ENCODE measurements at places on chromosomes 1 and 21. TPM values are rescaled to one million over a fixed set of nuclear protein-coding genes. Genes with fewer than 3 reads are reported as not detected.

Gene NPPA
- total RNA-seq, result not detected

Gene S100A9
- 334 TPM for total RNA-seq

Gene TLCD4
- total RNA-seq, result 0.60 TPM

- DNase-seq, result no peak
Measured at GRCh38 chr21:45988366-45989347, 7.1 kb downstream of the COL6A1 start.

DNA sequence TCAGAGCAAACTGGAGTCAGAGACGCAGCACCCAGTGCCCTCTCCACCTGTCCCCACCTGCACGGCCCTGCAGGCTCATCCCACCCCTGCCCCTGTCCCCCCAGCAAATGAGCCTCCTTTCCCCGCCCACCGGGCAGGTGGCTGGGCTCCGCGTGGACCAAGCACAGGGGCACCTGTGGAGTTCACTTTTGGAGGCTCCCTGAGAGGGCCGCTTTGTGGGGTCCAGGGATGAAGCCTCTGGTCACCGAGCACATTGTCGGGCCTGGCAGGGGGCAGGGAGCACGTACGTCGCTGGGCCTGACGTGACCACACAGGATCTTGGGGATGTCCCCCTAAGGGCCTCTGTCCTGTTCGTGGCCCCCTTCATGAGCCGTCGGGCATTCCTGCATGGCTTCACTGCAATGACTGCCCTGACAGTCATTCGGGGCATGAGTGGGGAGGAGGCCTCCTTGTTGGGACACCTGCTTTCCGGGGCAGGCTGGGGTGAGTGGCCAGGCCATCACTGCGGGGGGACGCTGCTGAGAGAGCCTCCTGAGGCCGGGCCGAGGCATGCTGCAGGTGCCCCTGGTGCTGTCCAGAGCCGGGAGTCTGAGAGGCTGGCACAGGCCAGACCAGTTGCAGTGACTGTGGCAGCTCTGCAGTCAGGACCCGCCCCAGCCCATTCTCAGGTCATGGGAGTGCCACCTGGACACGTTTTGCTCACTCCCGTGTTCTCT is 19.7 kb downstream of the SLX9 start:
- DNase-seq, result no peak

DNA sequence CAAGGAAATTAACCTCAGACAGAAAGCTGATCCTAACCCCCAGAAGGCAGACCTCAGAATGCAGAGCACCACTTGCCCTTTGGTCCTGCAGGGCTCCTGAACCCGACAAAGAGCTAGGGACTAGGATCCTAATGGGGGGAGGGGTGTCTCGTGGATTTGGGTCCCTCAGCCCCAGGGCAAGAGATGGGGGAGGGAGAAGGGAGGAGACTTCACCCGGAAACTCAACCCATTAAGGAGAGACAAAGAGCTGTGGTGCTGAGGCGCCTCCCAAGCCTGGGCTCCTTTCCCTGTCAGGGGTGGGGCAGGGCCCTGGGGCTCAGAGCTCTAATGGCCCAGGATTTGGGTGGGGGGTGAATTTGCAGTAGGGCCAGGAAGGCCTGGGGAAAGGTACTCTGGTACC is 2.9 kb downstream of the NECTIN4 start:
- DNase-seq, result no peak

DNA sequence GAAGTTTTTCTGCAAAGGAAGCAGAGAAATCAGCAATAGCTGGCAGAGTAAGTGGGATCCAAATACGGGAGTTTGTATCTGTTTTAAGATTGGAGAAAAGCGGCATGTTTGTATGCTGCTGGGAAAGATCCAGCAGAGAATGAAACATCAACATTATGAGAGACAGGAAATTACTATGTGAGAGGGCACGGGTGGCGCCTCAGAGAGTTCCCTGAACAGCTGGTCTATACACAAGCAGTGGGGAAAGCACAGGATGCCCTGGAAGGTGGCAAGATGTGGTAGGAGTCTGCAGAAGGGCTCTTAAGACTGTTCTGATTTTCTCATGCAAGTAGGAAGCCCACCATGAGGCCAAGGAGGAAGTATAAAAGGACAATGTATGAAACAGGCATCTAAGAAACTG is 130.4 kb downstream of the RERE start:
- DNase-seq, result no peak

DNA sequence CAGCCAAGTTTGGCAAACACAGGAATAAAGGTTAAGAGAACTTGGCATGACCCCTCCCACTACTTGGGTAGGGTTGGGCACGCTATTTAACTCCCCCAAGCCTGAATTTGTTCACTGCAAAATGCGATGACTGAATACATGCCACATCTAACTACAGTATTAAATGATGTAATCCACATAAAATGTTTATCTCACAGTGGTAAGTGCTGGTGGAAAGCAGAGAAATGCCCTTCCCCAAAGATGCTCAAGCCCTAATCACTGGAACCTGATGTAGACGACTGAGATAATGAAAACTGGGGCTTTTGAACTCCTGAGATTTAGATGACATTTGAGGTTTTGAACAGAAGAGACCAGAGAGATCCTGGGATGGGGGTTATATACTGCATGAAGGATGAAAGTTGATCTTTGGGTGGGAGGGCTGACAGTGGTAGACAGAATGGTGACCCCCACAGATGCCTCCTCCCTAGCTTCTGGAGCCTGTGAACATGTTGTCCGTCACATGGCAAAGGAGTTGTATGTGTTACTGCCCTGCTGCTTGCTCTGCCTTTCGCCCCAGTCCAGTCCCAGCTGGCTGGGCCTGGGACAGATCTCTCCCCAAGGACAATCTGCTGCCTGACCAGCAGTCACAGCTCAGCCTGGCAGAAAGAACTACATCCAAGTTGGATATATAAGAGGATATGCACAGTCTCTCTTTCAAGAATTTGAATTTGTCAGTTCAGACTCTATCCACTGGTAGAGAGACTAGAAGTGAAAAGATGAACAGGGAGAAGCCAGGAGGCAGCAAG is 120.9 kb downstream of the DAB1 start:
- DNase-seq, result no peak

DNA sequence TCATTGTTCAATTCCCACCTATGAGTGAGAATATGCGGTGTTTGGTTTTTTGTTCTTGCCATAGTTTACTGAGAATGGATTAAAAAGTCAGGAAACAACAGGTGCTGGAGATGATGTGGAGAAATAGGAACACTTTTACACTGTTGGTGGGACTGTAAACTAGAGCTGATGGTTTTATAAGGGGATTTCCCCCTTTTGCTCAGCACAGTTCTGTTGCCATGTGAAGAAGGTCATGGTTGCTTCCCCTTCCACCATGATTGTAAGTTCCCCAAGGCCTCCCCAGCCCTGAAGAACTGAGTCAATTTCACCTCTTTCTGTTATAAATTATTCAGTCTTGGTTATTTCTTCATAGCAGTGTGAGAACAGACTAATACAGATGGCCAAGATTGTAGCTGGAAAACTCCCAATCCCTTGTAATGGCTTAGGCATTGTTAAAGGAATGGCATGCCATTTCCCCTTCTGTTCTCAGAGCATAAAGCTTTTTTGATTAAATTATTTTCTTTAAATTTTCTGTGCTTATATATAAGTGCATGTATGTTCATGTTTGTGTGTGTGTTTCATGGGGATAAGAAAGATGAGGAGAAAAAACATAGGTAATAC is 144.8 kb downstream of the BACH1 start:
- DNase-seq, result no peak

- no peak for DNase-seq
Measured at GRCh38 chr1:6030547-6031261, 15.0 kb upstream of the KCNAB2 start.

DNA sequence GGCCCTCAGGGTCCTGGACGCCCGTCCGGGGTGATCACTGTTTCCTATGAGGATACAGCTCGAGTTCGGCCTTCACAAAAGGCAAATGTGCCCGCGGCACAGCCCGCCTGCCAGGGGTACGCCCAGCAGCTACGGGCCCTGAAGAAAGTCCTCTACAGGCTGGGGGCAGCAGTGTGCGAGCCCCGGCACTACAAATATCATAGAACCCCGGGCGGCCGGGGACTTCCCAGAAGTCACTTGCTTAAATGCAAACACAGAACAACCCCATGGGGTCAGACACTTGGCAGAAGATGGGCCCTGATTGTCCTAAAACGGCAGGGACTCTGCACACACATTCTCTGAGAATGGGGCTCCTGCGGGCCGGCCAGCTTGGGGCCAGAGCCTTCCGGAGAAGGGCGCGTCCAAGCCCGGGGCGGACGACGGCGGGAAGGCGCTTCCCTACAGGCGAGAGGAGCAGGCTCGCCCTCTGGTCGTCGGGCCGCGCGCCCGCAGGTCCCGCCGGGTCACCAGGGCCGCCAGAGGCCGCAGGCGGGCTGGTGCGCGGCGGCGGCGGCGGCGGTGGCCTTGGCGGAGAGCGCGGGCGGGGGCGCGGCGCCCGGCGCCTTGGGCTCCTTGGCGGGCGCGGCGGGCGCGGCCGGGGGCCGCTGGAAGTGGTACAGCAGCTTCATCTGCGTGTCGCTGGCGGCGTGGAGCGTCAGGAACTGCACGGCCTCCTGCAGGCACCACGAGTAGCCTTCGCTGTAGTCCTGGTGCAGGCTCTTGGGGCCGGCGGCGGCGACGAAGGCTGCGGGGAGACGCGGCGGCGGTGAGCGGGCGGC is 888 bp downstream of the HES5 start:
- DNase-seq, result peak; percentile 77

GRCh38 chr21:42423685-42424084 is 20.0 kb downstream of the UBASH3A start:
- DNase-seq, result no peak

GRCh38 chr1:14996133-14997050 is 157.2 kb upstream of the TMEM51 start:
- no peak for DNase-seq

DNA sequence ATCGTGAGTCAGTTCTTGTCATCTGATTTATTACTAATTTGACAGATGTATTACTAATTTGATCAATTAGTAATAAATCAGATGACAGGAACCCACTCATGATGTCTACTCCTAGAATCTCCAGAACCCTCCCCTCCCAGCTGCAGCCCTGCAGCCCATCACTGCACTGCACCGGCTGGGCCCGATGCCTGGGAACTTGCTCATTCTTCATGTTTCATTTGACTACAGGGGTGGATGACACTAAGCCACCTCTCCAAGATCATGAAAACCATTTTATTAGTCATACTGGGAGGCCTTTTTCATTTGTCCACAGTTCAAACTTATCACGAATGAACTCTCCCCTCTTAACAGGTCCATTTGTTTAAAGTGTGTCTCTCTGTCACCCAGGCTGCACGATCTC is 41.0 kb downstream of the KCNH1 start:
- DNase-seq, result no peak

GRCh38 chr1:37274938-37275631 is 199.3 kb upstream of the ZC3H12A start:
- no peak for DNase-seq

- DNase-seq, result no peak
Measured at GRCh38 chr1:169478094-169478672, 7.6 kb downstream of the SLC19A2 start.

DNA sequence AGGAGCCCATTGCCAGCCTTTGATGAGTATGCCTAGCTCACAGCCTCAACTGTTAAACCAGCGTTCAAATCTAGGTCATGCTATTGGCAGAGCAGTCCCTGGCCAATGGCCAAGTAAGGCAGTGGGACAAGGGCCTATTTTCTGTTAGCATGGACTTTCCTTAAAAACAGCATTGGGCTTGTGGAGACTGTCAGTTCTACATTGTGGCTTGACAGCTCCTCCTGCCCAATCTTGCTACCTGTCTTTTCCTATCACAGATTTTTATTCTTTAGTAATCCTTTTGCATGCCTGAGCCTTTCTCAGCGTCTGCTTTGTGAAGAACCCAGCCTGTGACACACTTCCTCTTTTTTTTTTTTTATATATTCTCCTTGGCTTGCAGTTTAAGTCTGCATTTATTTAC is 56.4 kb downstream of the DIP2A start:
- DNase-seq, result no peak

DNA sequence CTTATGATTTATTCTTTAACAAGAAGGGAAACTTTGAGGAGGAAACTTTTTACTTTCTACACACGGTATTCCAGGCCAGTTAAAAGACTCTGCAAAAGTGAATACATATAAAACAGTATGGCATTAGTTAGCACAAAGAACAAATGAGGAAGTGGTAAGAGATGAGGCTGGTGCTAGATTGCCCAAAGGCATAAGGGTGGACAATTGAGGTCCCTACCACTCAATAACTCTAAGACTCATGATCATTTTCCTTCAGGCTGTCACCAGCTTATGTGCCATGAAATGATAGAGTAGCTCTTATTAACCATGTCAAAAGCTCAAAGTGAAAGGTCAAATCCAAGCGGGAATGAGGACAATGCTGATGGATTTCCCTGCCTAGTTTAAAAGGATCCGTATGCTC is 124.5 kb downstream of the TBX15 start:
- DNase-seq, result no peak

GRCh38 chr1:38353956-38354355 is 307.4 kb upstream of the POU3F1 start:
- no peak for DNase-seq
